Osteoblast (primary cell): ENCODE measurements at places on chromosomes 1 and 21.
A peak's percentile ranks its signal among the peaks of the same experiment; 100 is the strongest.

GRCh38 chr1:184664042-184664660 lies 90.5 kb downstream of the EDEM3 start:
- H3K36me3 ChIP-seq = no peaks in the 10 kb centered on the region
- peaks cover 5% of the 10 kb centered on the region for H3K4me1 ChIP-seq
- H3K4me3 ChIP-seq = peak overlapping the region; percentile 70
- DNase-seq = peak; percentile 89
- H3K27ac ChIP-seq = no peak overlapping the region

- DNase-seq = no peak
- H3K27ac ChIP-seq = no peak overlapping the region
- no peaks in the 10 kb centered on the region for H3K36me3 ChIP-seq
- H3K4me1 ChIP-seq = no peaks in the 10 kb centered on the region
Measured at GRCh38 chr1:154778944-154779343, 91.1 kb downstream of the KCNN3 start.

GRCh38 chr1:152244576-152245273 lies 20.7 kb upstream of the HRNR start:
- no peak for DNase-seq
- no peaks in the 10 kb centered on the region for H3K27me3 ChIP-seq
- no peak overlapping the region for H3K27ac ChIP-seq
- H3K4me3 ChIP-seq = no peak overlapping the region
- H3K36me3 ChIP-seq = no peaks in the 10 kb centered on the region
- no peaks in the 10 kb centered on the region for H3K4me1 ChIP-seq

DNA sequence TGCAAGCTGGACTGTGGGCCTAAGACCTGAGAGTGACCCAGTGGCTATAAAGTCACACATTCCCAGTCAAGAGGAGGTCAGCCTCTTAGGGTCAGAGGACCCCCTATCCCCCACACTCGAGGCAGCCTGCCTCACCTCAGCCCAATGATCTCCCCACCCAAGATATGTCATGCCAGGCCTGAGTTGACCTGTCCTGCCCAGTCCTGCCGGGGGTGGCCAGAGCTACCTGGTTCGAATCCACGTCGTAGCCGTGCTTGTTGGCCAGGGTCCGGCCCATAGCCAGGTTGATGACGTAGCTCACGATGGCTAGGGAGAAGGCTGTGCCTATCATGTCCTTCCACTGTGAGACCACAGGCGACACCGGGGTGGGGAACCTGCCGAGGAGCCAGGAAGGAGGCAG lies 15.6 kb downstream of the SLC26A9 start:
- H3K27me3 ChIP-seq = no peaks in the 10 kb centered on the region

GRCh38 chr21:26956216-26956615 lies 10.7 kb downstream of the ADAMTS5 start:
- H3K27ac ChIP-seq = no peak overlapping the region
- no peak overlapping the region for H3K4me3 ChIP-seq
- H3K36me3 ChIP-seq = peaks cover 25% of the 10 kb centered on the region
- no peaks in the 10 kb centered on the region for H3K27me3 ChIP-seq
- no peak for DNase-seq

DNA sequence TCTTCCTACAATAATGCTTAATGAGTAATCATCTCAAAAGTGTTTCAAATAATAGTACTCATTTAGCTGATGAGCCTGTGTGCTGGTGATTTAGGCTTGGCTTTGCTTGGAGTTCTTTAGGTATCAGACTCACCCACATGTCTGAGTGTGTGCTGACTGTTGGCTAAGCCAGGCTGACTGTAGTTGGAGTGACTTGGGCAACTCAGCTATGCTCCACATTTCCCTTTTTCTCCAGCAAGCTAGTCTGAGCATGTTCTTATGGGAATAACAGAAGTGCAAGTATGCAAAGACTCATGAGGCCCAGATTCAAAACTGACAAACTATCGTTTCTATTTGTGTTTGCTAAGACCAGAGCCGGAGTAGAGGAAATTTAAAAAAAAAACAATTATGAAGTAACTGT lies 99.0 kb upstream of the ADGRL4 start:
- no peaks in the 10 kb centered on the region for H3K4me1 ChIP-seq
- no peak overlapping the region for H3K4me3 ChIP-seq
- no peak for DNase-seq
- no peaks in the 10 kb centered on the region for H3K27me3 ChIP-seq
- H3K27ac ChIP-seq = no peak overlapping the region
- no peaks in the 10 kb centered on the region for H3K36me3 ChIP-seq

- no peaks in the 10 kb centered on the region for H3K4me1 ChIP-seq
- DNase-seq = no peak
- no peaks in the 10 kb centered on the region for H3K27me3 ChIP-seq
- H3K27ac ChIP-seq = no peak overlapping the region
- H3K4me3 ChIP-seq = no peak overlapping the region
Measured at GRCh38 chr1:229068270-229068987, 202.5 kb upstream of the RAB4A start.

DNA sequence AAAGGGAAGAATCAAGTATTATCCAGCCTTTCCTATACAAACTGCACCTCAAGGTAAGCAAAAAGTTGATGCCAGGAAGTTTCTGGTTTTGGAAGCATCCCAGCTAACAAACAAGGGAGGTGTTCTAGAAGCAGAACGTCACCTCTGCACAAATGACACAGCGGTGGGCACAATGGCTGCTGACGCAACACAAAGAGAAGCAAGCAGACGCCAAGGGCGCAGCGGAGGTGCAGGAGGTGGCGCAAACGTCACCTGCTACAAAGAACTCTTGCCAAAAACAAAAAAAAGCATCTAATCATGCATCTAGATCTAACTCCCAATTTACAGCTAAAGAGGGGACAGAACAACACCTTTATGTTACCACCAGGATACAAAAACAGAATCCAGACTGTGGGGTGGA lies 88.5 kb downstream of the NPHP4 start:
- no peaks in the 10 kb centered on the region for H3K4me1 ChIP-seq
- no peak overlapping the region for H3K4me3 ChIP-seq
- peaks cover 5% of the 10 kb centered on the region for H3K36me3 ChIP-seq
- no peak overlapping the region for H3K27ac ChIP-seq
- peak; percentile 31 for DNase-seq

DNA sequence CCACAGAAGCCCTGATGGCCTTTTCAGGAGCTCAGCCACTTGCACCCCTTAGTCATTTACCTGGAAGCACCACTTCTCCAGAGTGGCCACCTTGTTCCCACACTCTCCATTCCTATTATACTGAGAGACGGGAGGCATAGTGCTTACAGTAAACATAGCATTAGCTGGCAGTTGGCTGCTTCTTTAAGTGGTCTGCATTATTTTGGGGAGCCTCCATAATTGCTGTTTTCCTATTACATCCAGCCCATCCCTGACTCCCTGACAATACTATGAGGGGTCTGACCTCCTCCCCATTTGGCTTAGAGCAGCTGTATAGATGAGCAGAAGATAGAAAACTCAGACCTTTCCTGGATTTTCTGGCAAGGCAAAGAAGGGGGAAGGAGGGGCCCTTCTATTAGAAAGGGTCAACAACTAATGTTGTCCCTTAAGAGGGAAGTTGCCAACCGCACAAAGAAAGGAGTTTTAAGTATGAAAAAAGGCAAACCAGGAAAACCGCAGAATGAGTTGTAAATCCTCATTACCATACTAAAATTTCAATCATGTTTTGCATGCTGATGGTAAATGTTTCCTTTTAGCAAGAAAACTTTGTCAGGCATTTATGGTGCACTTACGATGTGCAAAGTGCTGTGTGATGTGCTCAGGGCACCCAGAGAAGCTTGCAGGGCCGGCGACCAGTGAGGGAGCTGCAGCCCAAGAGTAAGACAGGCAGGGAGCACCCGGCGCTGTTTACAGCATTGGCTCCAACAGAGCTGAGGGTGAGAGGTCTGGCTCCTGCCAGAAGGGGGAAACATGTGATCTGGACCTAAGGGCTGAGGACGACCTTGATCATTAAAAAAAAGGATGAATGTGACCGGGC lies 167.3 kb downstream of the ZZZ3 start:
- peak; percentile 68 for DNase-seq
- H3K27ac ChIP-seq = peak overlapping the region; percentile 91
- H3K4me3 ChIP-seq = no peak overlapping the region
- no peaks in the 10 kb centered on the region for H3K27me3 ChIP-seq
- H3K4me1 ChIP-seq = peaks cover 44% of the 10 kb centered on the region

DNA sequence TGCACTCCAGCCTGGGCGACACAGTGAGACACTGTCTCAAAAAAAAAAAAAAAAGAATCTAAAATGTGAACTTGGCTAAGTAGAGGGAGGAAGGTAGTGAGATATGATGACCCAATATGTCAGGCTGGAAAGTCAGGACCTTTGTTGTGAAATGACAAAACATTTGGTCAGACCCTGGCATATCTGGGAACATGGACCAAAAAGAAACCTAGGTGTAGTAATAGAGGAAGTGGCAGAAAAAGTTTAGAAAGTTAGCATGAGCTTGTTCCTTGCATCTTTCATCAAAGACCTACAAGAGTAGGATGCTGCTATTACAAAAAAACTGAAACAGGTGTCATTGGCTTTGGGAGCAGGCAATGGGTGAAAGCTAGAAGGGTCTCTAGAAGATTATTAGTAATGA lies 7.3 kb upstream of the S100A3 start:
- H3K27me3 ChIP-seq = no peaks in the 10 kb centered on the region
- no peak overlapping the region for H3K27ac ChIP-seq
- peaks cover 7% of the 10 kb centered on the region for H3K4me1 ChIP-seq
- H3K4me3 ChIP-seq = no peak overlapping the region
